ENCODE measurements at places on chromosomes 16 and 17.

GRCh38 chr16:13348416-13348815 is 447.0 kb downstream of the SHISA9 start:
- no peak for DNase-seq

GRCh38 chr17:76179496-76180467 is 38.7 kb upstream of the FOXJ1 start:
- no peak for DNase-seq

- DNase-seq = peak; percentile 36
Measured at GRCh38 chr17:9924735-9925191, 19.7 kb upstream of the RCVRN start.

GRCh38 chr17:36674278-36674650 is 72.9 kb downstream of the MRM1 start:
- DNase-seq = no peak

DNA sequence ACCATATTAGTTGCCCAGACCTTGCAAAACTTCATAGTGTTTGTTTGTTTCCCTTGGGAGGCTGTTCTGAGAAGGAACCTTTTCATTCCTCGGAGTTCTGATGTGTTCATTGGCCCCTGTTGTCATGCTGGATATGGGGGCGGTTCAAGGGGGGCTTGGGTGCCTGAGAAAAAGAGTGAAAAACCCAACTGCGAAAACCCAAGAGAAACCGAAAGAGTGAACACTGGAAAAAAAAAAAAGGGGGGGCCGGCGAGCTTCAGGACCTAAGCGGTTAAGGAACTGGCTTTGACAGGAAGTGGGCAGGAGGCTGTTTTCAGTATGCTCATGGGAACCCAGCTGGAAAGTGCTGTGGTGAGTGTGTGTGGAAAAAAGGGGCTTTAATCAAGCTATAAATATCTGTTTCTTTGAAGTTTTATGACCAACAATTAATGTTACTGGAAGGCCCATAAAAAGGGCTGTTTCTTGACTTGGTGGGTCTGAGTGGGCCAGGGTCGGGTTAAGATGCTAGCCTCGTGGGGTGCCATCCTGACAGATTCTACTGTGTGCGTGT is 510.7 kb downstream of the MAF start:
- DNase-seq = no peak

- DNase-seq = no peak
Measured at GRCh38 chr16:30830072-30830417, 43.0 kb upstream of the ZNF629 start.

DNA sequence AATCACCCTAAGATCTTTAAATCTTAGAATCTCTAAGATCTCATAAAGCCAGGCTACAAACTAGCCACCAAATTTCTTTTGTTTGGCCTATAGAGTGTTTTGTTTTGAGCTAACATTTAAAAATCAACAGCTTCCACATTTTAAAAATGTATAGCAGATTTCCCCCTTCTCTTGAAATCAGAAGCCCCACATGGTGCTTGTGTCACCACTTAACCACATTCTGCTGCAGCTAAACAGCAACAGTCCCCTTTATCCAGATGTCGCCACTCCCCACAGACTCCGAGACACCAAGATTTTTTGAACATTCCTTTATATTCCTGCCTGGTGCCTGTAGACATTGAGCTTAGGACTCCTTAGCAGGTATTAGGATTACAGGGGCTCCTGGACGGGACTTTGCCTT is 16.0 kb downstream of the GUCY2D start:
- no peak for DNase-seq

DNA sequence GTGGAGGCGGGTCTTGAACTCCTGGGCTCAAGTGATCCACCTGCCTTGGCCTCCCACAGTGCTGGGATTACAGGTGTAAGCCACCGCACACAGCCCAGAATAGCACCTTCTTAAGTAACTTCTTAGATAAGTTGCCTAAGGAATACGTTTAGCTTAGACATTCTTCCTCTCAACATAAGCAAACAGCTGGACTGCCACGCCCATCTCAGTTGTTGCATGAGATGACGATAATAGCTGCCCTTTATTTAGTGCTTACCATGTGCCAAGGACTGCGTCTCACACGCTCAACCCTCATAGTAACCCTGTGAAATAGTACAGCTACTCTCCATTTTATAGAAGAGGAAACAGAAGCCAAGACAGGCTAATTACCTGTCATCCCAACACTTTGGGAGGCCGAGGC is 11.8 kb downstream of the HASPIN start:
- no peak for DNase-seq

DNA sequence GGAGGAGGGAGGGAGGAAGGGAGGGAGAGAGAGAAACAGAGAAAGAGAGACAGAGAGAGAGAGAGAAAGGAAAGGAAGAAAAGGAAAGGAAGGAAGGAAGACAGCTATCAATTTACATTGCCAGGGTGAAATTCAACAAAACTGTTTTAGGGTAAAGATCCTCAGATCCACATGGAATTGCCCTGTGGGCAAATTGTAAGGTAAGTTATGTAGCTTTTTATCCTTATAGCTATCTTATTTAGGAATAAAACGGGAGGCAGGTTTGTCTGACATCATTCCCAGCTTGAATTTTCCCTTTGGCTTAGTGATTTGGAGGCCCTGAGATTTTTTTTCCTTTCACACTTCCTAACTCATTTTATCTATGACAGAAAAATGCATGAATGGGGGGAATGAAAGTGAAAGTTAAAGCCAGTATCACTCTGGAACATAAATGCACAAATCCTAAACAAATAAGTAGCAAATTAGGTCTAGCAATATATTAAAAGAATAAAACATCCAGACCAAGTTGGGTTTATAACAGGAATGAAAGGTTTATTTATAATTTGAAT is 3.4 kb upstream of the UQCRC2 start:
- DNase-seq = no peak
